Type B pancreatic cell (in vitro differentiated cells): ENCODE measurements at places on chromosomes 5 and 9. TPM values are rescaled to one million over a fixed set of nuclear protein-coding genes. Genes with fewer than 3 reads are reported as not detected.

ALDH1A1 gene
- total RNA-seq = 242 and 417 TPM in 2 replicates

FBLL1 gene
- total RNA-seq = 2.1 and 3.3 TPM in 2 replicates

GRCh38 chr9:104850786-104851545, 77.0 kb downstream of the ABCA1 start:
- H3K4me1 ChIP-seq = peaks cover 9% of the 10 kb centered on the region
- H3K4me3 ChIP-seq = no peak overlapping the region
- no peak overlapping the region for H3K27ac ChIP-seq
- no peak for DNase-seq
- peaks cover 6% of the 10 kb centered on the region for H3K36me3 ChIP-seq

GRCh38 chr5:123207081-123207537, 118.1 kb downstream of the PRDM6 start:
- H3K27me3 ChIP-seq = no peaks in the 10 kb centered on the region
- no peak overlapping the region for H3K4me3 ChIP-seq
- no peak for DNase-seq
- no peak overlapping the region for H3K27ac ChIP-seq

DNA sequence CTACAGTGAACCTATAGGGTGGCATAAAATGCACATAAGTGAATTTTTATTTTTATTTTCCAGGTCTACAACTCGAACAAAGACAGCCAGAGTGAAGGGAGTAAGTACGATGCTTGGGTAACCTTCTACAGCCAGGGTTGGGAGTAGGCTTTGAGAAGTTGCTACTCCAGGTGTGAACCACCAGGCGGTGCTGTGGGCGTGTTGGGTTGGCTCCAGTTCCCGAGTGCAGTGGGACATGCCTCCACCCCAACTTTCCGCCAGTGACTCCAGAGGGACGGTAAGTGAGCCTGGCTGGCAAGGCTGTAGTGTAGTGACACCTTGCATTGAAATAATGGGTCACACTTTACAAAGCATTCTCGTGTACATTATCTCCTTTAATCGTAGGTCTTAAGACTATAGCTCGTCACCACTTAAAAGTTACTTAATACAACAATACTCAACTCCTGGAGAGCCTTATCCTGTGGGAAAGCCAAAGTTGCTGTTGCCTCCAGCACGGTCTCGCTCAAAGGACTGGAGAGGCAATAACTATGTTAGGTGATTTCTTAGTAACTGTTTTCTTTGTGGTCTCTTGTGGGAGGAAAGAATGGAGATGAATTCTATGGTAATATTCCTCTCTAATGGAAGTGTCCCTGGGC, 244.0 kb downstream of the ARHGAP26 start:
- peaks cover 23% of the 10 kb centered on the region for H3K4me1 ChIP-seq
- peaks cover 4% of the 10 kb centered on the region for H3K36me3 ChIP-seq
- no peaks in the 10 kb centered on the region for H3K27me3 ChIP-seq
- DNase-seq = no peak
